ENCODE measurements at places on chromosomes 7 and 10.

- no peak for DNase-seq
Observed at GRCh38 chr10:13195016-13195415, 33.7 kb downstream of the MCM10 start.

- DNase-seq: no peak
Observed at GRCh38 chr7:55129541-55130394, 111.0 kb downstream of the EGFR start.

DNA sequence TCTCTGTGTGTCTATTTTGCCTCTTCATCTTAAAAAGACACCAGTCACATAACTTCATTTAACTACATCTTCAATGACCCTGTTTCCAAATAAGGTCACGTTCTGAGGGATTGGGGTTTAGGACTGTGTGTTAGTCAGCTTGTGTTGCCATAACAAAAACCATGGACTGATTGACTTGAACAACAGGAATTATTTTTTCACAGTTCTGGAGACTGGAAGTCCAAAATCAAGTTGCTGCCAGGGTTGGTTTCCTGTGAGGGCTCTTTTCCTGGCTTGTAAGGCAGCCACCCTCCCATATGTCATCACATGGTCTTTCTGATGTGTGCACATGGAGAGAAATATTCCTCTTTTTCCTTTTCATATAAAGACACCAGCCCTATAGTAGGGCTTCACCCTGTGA lies 55.3 kb downstream of the REEP3 start:
- DNase-seq: no peak

- DNase-seq: no peak
Observed at GRCh38 chr10:124500757-124501156, 39.1 kb downstream of the LHPP start.

DNA sequence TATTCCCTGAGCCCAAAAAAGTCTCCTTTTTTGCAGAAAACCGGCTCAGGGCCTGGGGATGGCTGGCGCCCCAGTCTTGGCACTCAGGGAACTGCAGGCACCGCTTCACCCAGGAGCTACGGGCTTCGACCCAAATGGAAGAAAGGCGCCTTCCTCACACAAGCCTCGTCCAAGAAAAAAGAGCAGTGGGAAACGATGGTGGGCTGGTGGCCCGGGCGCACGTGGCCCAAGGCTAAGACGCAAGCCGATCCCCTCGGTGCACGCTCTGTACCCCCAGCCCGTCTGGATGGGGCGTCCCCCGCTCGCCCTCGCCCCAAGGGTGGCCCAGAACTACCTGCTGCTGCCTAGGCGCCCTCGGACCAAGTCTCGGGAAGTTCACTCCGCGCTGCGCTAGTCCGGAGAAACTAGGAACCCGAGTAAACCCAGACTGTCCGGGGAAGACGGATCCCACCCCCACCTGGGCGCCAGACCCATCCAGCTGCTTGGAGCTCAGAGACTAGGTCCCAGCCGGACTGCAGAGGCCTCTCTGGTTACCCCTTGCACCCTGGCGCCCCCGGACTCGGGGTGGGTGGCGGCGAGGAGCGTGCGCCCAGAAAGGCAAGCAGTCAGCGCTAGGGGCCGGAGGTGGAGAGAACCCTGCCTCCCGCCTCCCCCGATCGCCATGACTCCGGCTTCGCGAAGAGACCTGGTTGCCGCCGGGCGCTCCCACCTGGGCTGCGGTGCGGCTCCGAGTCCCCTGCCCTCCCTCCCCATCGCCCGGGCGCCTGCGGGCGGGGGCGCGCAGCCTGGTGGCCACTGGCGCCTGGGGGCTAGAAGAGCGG lies 76.4 kb downstream of the CALN1 start:
- no peak for DNase-seq

GRCh38 chr10:18196806-18197550 lies 56.8 kb downstream of the CACNB2 start:
- DNase-seq: no peak

GRCh38 chr7:149599636-149600206 lies 102.1 kb upstream of the ZNF746 start:
- DNase-seq: no peak

- peak; percentile 64 for DNase-seq
Observed at GRCh38 chr7:45703911-45704682, 129.9 kb downstream of the ADCY1 start.

- no peak for DNase-seq
Observed at GRCh38 chr7:98836811-98837629, 32.8 kb downstream of the TMEM130 start.

DNA sequence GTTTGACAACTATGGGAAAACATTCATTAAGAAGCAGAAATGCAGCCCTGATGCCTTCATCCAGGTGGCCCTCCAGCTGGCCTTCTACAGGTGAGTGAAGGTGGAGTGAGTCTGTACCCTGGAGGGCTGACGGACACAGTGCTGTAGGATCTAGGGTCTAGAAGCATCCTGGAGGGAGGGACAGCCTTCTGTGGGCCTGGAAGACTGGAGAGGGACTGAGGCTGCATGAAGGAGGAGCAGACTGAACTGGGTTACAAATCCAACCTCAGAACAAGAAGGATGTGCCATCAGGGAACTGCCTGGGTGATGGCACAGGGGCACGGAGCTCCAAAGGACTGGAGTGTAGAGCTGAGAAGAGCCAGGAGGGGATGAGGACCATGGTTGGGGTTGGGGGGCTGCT lies 27.5 kb upstream of the C10orf53 start:
- no peak for DNase-seq

- no peak for DNase-seq
Observed at GRCh38 chr10:93766918-93767317, 9.2 kb downstream of the LGI1 start.

DNA sequence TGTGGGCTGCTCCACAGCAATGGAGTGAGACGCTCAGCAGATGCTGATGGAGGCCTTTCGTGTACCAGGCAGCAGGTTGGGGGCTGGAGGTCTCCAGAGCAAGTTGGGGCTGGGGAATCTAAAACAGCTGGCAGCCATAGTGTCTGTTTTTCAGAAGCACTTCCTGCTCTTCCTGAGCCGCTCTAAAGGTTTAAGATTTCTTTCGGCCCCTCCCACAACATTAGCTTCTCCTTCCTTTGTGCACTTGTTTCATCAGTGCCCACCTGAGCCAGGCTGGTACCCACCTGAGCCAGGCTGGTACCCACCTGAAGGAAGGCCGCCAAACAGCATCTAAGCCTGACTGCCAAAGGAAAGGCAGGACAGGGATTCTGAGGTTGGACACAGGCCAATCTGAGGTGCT lies 18.4 kb upstream of the WAPL start:
- no peak for DNase-seq

DNA sequence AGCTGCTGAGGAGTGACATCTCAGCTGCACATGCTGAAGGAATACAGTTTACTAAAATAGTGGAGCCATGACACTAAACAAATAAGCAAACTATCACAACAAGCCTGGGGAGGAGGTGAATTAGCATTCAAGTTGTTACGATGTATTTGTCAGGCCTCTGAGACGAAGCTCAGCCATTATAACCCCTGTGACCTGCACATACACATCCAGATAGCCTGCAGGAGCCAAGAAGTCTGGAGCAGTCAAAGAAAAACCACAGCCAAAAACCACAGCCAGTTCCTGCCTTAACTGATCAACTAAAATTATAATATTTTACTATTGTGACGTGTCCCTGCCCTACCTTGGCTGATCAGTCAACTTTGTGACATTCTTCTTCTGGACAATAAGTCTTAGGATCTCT lies 68.6 kb downstream of the NSUN6 start:
- no peak for DNase-seq

- DNase-seq: no peak
Observed at GRCh38 chr10:36450380-36450779, 675.0 kb upstream of the ANKRD30A start.

DNA sequence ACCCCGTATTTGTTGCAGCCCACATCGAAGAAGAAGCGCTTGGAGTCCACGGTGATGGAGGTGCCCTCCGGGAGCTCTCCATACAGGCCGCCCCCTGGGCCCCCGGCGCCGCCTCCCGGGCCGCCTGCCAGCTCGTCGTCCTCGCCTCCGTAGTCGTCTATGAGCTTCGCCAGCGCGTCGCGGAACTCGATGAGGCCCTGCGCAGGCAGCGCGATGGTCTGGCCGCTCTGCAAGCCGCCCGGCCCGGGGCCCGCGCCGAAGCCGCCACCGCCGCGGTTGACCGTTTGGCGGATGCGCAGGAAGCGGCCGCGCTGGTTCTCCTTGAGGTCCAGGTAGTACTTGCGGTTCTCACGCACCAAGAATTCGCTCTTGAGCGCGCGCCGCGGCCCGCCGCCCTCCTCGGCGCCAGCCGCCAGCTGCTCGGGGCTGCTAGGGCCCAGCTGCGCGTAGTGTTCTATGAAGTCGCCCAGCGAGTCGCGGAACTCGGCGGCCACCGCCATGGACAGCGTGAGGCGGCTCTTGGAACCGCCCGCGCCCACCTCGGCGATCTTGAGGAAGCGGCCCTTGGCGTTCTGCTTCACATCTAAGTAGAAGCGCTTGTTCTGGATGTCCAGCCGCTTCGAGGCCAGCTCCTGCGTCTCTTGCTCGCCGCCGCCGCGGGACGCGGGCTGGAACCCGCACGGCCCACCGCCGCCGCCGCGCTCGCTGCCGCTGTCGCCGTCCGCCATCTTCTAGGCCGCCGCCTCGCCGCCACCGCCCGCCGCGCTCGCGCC lies 523 bp downstream of the PURB start:
- DNase-seq: no peak

GRCh38 chr7:91582799-91583477 lies 297.6 kb downstream of the MTERF1 start:
- DNase-seq: no peak

DNA sequence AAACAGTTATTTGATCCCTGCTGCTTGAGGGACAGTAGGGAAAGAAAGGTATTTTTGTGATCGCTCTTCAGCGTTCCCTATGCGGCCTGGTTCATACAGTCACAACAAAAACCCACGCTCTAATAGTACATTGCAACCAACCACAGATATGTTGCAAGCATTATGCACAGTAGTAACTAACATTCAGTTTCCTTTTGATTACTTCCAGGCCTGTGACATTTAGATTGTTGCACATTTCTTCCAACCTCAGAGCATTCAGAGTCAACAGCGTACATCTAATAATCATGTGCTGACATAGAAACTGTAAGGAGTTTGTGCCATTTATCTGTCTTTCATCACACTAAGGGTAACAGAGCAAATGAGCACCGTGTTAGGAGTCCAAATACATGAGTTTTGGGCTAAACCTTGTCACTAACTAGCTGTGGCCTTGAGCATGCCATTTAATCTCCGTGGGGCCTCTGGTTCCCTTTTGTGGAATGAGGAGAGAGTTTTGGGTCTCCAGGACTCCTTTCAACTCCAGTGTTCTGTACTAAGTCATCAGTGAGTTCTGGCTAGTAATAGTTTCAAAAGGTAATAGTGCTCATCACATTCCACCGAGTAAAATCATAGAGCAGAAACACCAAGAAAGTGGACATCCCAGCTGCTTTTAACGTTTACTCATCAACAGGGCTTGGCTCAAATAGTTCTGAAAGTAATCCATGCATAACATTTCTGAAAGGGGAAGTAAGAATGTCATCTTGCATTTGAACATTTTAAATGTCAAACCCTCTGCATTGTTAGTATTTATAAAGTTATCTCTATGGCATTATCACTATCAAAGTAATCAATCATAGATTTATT lies 99.0 kb upstream of the FZD1 start:
- DNase-seq: no peak

DNA sequence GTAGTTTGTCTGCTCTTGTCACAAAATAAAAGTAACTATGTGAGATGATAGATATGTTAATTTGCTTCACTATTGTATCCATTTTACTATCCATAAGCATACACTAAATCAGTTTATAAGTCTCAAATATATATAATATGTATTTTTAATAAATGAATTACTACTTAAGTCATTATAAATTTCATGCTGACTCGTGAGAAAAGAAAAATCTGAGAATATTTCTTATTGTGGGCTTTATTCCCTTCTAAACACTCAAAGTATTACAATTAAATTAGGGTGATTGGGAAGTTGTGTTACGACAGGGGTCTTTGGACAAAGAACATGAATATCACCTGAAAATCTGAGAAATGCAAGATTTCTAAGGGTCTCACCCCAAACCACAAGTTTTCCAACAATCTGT lies 48.7 kb upstream of the RELN start:
- no peak for DNase-seq

- no peak for DNase-seq
Observed at GRCh38 chr10:79490400-79491142, 21.8 kb upstream of the EIF5AL1 start.

DNA sequence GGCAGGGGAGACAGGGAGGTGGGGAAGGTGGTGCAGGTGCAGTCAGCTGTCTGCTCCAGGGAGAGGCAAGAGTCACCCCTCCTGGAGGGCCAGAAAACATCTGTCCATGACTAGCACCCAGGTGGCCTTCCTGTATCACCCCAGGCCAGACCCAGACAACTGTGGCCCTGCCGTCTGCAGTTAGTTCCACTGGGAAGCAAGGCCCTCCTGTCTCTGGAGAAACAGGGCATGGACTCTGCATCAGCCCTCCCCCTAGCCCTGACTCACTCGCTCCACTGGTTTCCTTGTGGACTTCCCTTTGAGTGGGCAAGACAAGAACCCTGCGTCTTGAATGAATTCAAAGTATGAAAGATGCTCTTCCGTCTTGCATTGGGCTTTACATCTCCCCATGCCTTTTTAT lies 12.6 kb downstream of the TBATA start:
- no peak for DNase-seq

DNA sequence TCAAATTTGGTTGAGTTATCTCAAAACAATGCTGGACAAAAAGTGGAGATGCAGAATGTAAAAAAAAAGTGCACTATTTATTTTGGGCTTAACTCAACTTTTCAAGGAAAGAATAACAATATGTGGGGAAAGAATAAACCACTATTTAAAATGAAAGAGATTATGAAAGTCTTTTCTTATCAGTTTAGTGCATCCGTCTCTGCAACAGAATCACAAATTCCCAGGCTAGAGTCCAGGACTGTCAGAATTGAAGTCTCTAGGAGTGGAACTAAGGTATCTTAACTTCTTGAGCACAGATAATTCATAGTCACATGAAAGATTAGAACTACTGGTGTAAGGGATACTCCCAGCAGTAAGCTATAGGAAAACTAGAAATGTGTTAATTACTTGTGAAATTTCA lies 1200.3 kb upstream of the LRRN3 start:
- no peak for DNase-seq

DNA sequence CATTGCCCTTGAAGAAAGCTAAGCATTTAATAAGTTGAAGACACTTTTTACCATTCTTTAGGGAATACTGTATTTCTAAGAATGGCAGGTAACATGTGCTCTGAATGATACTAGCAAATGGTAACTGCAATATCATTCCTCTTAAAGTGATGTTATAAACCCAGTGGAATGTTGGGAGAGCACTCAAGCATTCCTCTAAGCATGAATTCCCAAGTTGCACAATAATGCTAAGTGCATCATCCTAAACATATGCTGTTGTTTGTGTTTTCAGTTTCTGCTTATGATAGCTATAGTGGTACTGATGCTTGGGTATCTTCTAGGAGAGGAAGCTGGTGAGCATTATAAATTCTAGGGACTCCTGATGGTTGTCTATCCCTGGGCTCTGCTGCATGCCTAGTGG lies 673.9 kb downstream of the PHTF2 start:
- no peak for DNase-seq

GRCh38 chr10:32347363-32348022 lies 535 bp upstream of the EPC1 start:
- DNase-seq: no peak

DNA sequence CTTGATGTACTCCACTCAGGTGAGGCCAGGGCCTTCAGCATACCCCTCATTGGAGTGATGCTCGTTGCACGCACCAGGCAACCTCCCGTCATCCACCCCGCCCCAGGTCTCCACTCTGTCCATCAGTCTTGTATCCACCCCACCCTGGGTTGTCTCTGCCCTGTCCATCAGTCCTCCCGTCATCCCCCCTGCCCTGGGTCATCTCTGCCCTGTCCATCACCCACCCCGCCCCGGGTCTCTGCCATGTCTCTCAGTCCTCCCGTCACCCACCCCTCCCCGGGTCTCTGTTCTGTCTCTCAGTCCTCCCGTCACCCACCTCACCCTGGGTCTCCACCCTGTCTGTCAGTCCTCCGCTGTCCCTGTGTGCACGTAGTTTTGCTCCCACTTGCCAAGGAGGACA lies 59.9 kb downstream of the WDR37 start:
- no peak for DNase-seq
